ENCODE measurements at places on chromosomes 5 and 9.
A peak's percentile ranks its signal among the peaks of the same experiment; 100 is the strongest.

DNA sequence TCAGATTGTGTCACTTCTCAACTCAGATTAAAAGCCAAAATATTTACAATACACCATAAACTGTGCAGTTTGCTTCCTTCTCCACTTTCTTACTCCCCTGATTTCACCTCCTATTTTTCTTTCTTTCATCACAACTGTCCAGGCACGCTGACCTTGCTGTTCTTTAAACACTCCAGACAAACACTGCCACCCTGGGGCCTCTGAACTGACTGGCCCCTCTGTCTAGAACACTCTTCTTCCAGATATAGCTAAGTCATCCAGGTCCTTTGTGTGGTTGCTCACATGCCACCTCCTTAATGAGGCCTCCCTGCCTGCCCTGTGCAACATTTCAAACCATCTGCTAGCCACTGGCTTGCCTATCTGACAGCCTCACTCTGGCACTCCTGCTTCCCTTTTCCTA lies 46.6 kb downstream of the ATG10 start:
- peak; percentile 43 for DNase-seq

DNA sequence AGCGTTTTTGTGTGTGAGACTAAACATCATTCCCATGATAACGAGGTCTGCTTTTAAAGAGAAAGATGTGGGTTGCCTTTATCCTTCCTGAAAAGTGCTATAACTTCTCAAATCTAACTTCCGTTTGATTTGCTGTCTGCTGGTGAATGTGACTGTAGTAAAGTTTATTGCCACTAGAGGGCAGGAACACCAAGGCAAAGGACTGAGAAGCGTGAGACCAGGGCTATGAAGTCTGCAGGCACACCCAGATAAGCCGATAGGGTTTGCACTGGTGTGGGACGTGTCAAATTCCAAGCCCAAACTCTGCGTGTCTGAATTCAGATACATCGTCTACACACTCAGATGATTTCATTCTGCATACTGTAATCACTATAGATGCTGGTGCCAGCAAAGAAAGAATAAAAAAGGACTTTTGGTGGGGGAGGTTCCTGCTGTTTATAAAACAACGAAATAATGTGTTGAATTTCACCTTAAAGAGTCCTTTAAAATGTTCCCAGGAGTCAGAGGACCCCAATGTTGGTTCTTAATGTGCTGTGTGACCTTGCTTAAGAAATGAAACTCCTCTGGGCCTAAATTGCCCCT lies 87.2 kb downstream of the PTTG1 start:
- peak; percentile 71 for DNase-seq

DNA sequence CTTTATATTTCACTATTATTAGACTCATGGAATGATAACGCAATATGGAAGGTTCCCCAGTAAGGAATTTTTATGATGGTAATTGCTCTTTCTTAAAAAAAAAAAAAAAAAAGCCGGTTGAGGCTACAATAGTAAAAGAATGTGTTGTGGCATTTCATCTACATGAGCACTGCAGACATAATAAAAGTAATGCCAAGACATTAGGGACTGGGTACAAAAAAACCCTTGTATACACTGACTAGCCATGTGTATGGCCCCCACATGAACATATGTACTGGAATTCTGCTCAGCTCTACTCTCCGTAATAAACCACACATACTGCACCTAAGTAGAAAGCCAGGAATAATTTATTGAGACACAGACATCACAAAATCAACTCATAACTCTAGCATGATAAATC lies 218.4 kb downstream of the ADAMTS6 start:
- DNase-seq = no peak

DNA sequence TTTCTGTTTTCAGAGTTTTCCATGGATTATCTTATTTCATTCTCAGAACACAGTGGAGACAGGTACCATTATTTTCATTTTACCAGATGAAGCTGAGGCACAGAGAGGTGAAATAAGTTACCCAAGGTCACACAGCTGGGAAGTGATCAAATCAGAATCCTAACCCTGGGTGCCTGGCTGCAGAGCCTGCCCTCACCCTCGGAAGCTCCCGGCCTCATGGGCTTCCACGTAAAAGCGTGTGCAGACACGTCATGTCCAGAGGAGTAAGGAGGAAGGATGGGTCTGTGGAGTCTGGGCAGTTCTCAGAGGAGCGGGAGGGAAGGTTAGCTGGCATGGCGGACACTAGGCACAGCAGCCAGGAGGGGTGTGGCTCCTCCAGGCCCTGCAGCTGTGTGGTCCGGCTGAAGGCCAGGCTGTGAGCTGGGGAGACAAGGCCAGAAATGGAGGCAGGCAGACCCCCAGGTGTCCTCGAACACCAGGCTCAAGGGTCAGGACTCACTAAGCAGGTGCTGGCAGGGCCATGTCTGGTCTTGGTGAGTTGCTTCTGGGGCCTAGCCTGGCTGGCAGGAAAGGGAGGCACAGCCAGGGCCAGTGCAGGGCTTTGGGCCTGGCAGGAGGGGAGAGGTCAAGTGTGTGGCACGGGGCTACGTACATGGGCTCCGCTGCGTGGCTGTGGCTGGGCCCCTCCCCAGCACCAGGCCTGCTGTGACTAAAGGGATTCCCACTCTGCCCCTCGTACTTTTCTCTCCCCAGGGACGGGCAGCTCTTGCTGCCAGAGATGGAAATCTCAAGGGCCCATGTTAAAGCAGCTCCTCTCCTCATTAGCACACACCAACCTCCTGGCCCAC lies 5.6 kb downstream of the TBC1D9B start:
- DNase-seq = no peak

All from renal cortical epithelial cell (primary cell).